ENCODE measurements at places on chromosomes 5 and 9.
A peak's percentile ranks its signal among the peaks of the same experiment; 100 is the strongest.

- DNase-seq: no peak
These were observed 1.3 kb upstream of the LHX2 start for GRCh38 chr9:124010303-124010664.

GRCh38 chr5:173323106-173323798 lies 5.0 kb downstream of the STC2 start:
- no peak for DNase-seq

GRCh38 chr9:21901546-21901945 lies 92.6 kb downstream of the CDKN2A start:
- no peak for DNase-seq

GRCh38 chr9:92754091-92754745 lies 10.4 kb downstream of the BICD2 start:
- no peak for DNase-seq

- no peak for DNase-seq
These were observed 20.3 kb downstream of the ANGPTL2 start for GRCh38 chr9:127102176-127102575.

GRCh38 chr9:72996684-72997314 lies 43.9 kb upstream of the ALDH1A1 start:
- no peak for DNase-seq

DNA sequence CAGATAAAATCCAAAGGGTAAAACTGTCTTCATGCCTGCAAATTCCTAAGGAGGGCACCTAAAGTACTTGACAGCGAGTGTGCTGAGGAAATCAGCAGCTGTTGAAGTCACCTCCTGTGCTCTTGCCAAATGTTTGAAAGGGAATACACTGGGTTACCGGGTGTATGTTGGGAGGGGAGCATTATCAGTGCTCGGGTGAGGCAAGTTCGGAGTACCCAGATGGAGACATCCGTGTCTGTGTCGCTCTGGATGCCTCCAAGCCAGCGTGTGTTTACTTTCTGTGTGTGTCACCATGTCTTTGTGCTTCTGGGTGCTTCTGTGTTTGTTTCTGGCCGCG lies 727 bp upstream of the ADRB2 start:
- DNase-seq: peak; percentile 63

GRCh38 chr5:33852319-33852718 lies 39.5 kb downstream of the ADAMTS12 start:
- DNase-seq: no peak

- DNase-seq: no peak
These were observed 716 bp downstream of the HARS1 start for GRCh38 chr5:140690376-140690932.

GRCh38 chr5:133881576-133882388 lies 86.6 kb downstream of the C5orf15 start:
- no peak for DNase-seq
